ENCODE measurements at places on chromosomes 13 and 19.

DNA sequence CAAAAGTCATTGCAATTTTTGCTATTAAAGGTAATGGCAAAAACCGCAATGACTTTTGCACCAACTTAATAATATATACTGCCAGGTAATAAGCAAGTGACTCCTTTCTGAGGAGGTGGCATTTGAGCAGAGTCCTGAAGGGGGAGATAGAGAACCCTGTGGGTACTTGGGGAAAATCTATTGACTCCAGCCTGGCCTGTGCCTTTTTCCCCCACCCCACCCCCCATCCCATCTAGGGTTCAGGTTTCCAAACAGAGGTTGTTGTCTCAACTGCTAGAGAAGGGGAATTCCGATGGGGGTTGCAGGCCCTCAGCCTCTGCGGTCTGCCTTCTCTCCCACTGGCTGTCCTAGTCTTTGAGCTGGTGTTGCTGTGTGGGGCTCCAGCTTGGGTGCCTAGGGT is 11.5 kb downstream of the S1PR2 start:
- peak; percentile 36 for DNase-seq

GRCh38 chr19:35895911-35896642 is 4.3 kb downstream of the NFKBID start:
- no peak for DNase-seq

DNA sequence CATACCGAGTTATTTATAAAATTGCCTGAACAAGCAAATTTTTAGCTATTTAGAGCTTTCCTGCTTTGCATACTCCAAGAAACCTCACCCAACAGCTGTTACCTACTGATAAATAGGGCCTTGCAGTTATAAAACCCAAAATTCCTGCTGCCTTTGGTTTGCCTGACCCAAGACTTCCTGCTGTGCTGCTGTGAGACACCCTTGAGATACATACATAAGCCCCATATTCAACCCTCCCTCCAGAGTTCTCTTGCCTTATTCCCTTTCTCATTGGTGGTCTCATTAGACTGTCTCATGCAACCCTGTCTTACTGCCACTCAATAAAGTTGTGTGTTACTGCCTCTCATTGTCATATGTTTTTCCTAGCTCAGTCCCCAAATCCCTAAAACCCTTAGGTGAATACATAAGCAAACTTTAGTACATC is 677.6 kb downstream of the UQCRFS1 start:
- DNase-seq: no peak

DNA sequence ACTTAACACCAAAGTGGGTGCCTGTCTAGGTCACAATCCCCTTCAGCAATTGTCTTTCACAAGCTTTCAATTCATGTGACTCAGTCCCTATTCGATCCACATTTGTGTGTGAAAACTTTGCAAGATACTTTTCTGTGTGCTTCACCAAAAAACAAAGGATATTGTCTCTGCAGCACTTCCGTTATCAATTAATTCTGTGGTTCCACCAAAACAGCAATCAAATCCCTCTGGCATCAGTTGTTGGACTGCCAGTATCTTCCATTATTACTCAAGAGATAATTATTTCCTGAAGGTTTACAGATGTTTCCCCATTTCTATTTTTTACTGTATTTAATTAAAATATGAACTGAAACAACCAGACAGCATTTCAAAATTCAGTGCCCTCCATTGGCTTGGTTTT is 481.4 kb downstream of the SUCLA2 start:
- no peak for DNase-seq

- DNase-seq: no peak
Measured at GRCh38 chr19:33424181-33424580, 50.7 kb downstream of the CEBPG start.

GRCh38 chr19:49503582-49503962 is 7.3 kb downstream of the RPS11 start:
- DNase-seq: no peak

DNA sequence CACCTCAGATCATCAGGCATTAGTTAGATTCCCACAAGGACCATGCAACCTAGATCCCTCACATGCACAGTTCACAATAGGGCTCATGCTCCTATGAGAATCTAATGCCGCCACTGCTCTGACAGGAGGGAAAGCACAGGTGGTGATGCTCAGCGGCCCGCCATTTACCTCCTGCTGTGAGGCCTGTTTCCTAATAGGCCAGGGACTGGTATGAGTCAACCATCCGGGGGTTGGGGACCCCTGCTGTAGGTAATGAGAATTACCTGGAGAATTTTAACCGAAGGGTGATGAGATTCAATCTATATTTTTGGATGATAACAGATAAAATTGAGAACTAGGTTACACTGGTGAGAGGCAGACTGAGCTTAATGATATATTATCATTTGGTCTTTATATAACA is 101.4 kb downstream of the LACC1 start:
- DNase-seq: no peak

DNA sequence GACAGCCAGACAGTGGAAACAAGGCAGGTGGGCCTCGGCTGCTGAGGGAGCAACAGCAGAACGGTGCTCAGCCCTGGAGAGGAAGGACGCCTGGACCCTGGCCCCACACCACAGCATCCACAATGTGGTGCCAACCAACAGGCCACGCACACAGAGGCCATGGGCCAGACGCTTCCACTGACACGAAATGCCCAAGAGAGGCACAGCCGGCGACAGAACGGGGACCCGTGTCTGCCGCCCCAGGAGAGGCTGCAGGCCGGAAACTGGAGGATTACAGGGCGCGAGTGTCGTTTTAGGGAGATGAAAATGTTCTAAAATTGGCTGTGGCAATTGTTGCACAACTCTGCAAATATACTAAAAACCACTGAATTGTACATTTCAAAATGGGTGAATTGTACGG is 69.7 kb downstream of the RASA3 start:
- no peak for DNase-seq

GRCh38 chr13:97120346-97120745 is 101.8 kb upstream of the MBNL2 start:
- DNase-seq: no peak

DNA sequence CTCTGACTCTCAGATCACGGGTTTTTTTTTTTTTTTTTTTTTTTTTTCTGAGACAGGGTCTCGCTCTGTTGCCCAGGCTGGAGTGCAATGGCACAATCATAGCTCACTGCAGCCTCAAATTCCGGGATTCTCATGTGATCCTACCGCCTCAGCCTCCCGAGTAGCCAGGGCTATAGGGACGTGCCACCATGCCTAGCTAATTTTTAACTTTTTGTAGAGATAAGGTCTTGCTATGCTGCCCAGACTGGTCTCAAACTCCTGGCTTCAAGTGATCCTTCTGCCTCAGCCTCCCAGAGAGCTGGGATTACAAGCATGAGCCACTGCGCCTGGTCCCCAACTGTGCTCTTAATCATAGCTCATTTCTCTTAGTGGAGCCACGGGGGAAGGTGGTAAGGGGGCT is 4.6 kb upstream of the GRAMD1A start:
- no peak for DNase-seq

GRCh38 chr19:53177986-53178385 is 15.2 kb downstream of the ZNF665 start:
- no peak for DNase-seq

GRCh38 chr13:32002873-32003272 is 28.7 kb upstream of the FRY start:
- no peak for DNase-seq

DNA sequence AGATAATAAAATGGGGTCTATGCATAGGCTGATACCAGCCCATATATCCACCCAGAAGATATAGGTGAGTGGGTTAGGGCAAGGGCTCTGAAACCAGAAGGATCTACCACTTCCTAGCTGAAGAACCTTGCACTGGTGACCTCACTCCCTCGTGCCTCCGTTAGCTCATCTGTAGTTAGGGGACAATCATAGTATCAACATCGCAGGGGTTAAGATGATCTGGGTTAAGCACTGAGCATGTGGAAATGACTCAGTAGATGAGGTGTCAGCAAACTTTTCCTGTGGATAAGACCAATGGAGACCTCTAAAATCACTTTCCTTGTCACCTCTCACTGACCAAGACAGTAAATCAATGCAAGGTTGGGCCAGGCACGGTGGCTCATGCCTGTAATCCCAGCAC is 30.5 kb downstream of the TNFSF14 start:
- DNase-seq: no peak

GRCh38 chr13:96903085-96903484 is 91.2 kb downstream of the OXGR1 start:
- no peak for DNase-seq

- peak; percentile 48 for DNase-seq
Measured at GRCh38 chr19:32691952-32692726, 518 bp downstream of the NUDT19 start.

DNA sequence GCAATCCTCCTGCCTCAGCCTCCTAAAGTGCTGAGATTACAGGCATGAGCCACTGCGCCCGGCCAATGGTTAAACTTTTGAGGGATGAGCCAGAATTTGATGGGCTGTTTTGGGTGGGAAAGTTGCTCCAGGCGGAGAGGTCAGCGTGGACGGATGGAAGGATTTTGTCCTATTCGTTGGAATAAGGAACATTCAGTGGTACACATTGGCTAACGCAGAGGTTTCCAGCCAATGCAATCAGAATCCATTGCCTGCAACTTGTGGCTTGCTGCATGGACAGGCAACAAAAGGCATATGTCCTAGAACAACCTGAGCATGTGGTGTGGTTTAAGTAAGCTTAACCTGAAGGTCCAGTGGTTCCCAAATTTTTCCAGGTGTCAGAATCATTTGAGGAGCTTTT is 35.5 kb upstream of the C1QTNF9 start:
- DNase-seq: no peak

DNA sequence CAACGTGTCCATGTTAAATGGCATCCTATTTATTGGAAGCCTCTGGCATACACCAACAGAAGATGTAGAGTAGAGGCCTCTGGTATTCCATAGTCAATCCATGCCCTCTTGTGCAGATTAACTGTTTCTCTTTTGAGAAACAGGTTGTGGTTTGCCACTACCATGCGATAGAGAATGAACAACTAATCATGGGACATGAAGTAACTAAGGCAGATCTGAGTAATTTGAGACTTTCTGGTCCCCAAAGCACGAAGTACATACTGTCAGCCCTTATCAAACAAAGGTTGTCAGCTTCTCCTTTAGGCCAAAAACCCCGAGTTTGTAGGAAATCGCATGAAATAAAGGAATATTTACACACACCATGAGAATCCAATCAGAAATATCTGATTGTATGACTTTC is 3.6 kb downstream of the ZNF121 start:
- no peak for DNase-seq

- no peak for DNase-seq
Measured at GRCh38 chr19:51000981-51001380, 423 bp downstream of the KLK8 start.

DNA sequence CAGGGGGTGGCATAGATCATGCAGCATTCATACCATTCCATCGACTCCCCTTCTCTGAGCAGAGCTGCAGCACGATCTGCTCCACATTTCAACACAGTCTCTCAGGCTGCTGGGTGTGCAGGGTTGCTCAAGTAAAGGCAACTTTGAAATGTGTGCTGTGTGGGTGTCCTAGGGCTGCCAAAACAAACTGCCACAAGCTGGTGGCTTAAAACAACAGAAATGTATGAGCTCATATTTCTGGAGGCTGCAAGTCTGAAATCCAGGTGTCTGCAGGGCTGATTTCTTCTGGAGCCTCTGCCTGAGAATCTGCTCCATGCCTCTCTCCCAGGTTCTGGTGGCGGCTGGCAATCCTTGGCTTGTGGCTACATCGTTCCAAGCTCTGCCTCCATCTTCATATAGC is 63.7 kb upstream of the WDFY2 start:
- DNase-seq: no peak

DNA sequence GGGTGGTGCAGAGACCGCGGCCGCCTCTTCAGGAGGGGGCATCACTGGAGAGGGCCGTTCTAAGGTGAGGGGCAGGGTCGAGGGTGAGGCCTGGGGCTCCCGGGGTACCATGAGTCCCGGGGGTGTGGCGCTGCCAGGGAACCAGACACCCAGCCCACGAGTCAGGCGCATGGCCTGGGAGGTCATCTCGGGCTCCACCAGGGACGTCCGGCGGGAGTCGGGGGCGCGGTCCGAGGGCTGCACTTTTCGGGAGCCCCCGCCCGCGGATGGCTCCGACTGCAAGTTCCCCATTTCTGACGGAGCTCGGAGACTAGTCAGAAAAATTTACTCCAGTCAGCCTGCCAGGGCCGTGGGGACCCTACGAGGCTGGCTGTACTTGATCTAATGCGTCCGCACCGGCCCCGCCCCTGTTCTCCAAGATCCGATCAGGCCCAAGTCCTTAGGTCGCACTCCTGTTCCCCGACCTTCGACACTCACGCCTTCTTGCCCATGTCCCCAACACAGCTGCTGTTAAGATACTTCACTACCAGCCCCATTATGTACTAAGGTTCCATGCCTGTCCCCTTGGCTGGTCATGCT is 774 bp downstream of the GGN start:
- no peak for DNase-seq

DNA sequence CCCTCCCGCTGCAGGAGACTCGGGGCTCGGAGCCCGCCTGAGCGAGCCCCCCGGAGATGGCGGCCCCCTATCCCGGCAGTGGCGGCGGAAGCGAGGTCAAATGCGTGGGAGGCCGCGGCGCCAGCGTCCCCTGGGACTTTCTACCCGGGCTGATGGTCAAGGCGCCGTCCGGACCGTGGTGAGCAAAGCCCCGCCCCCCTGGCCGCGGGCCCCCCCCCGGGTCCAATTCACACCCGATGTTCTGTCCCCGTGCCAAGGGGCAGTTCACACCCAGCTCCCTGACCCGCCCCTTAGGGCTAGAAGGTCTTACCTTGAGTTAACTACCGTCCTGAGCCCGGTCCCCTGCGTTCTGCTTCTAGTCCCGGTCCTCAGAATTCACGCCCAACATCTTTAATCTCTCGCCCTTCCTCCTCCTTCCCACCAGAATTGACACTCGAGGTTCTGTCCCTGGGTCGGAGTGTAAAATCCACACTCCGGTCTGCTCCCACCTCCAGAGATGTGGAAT is 1.4 kb downstream of the NPAS1 start:
- no peak for DNase-seq

DNA sequence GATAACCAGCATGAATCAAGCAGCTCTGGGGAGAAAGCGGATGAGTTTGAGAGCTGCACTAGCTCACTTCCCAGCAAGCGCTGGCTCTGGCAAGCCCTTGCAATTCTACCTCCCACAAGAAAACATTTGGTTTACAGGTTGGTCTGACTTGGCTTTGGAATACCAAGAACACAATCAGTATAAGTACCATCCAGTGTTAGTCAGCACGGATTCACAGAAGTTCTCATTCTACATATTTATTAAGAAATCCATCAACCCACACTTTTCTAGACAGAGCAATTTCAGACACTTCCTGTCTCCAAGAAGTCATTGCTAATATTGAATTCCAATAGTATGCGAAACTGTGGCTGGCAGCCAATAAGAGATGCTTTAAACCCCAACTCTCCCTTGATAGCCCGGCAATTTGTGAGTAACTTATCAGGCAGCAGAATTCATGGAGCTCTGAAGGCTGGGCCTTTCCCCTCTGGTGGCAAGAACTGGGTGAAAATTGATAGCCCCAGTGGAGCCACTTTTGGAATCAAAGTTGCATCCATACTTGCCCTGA is 59.4 kb upstream of the WASF3 start:
- no peak for DNase-seq

Measured in central memory CD4-positive, alpha-beta T cell (primary cell).